Ureter (tissue), 1 donor: ENCODE measurements at places on chromosomes 6 and 20. TPM values are rescaled to one million over a fixed set of nuclear protein-coding genes. Genes with fewer than 3 reads are reported as not detected.

RFX6 gene
- not detected for total RNA-seq

GRM1 gene
- total RNA-seq: not detected

HUS1B gene
- total RNA-seq: 1.9 TPM

DNA sequence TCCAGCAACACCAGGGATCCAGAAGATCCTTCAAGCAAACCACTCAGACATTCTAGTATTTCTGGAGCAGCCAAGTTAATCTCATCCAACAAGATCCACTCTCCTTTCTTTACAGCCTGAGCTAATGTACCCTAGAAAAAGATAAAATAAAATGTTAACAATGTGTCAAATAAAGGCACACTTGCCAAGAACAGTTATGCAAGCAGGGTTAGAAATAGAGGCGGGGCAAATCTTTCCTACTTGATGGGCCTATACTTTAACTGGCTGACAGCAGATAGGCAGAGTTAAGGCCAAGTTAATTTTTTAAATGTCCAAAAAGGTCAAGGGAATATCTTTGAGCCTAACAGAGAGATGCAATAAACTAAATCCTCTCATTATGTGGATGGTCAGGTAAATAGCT, 60.8 kb downstream of the MDN1 start:
- DNase-seq: no peak

DNA sequence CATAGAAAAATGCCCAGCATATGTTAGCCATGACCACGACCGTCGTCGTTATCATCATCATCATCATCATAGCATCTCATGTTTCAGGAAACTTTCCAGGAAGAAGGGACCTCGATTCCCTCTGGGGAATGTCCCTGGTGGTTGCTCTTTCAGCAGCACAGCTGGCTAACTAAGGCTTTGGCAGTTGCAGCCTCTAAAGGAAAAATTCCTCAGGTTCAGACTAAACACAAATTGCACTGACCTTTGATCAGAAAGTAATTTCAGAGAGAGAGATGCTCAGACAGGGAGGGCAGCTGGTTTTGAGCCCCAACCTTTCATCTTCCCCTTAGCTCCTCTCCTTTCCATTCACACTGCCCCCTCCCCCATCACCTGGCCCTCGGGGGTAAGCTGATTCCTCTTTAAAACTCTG, 5.6 kb upstream of the CFB start:
- no peak for DNase-seq

DNA sequence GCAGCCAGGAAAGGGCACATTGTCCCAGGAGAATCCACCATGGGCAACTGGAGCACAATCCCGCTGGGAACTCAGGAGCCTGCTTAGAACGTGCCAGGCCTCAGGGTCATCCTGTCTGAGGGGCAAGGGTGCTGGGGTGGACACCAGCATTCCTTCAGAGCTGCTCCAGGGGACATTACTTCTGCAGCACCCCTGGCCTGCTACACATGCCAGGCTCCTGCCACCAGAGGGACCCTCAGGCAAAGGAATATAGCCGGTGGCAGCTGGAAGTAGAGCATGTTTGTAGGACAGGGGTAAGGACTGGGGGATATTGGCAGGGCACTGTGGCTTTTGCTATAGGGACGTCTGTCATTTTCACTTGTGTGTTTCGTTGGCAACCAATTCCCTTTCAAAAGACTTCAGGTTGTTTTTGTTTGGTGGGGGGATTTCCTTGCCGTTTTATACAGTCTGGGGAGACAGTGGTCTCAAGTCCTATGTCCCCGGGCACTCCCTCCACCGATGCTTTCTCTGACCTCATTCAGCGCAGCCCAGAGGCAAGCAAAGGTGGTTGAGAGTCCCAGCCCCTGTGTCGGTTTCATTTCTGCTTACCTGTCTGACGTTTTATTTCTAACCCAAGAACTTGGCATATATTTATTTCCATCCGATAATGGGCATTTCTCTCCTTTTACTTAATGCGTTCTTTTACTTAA, 130.8 kb downstream of the JPH2 start:
- DNase-seq: peak; percentile 37

DNA sequence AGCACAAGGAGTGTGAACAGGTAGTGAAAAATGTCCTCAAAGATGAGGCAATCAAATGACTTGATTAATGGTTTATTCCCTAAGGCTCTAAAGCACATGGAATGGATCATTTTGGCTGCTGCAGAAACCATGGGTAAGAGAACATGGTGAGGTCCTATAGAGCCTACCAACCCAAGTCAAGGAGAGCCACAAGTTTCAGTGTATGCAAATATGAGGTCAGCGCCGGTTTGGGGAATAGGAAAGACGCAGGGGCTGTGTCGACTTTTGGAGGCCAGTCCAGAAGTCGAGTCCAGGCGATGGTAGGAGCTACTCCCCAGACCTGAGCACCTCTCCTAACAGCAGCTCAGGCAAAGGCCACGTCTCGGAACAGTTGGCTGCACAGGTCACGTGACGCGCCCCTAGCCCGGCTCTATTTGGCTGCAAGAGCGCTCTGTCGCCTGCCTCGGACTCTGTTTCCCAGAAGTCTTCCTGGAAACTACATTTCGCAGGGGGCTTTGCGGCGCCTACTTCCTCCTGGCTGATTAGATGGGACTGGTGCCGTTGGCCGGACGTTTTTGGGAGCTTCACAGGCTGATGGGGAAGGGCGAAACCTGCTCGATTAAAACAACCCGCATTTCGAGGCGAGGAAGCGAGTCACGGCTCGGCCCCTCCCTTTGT, 74.4 kb upstream of the CHD6 start:
- DNase-seq: peak; percentile 86

GRCh38 chr6:108236791-108237190, 24.0 kb downstream of the SNX3 start:
- DNase-seq: no peak

DNA sequence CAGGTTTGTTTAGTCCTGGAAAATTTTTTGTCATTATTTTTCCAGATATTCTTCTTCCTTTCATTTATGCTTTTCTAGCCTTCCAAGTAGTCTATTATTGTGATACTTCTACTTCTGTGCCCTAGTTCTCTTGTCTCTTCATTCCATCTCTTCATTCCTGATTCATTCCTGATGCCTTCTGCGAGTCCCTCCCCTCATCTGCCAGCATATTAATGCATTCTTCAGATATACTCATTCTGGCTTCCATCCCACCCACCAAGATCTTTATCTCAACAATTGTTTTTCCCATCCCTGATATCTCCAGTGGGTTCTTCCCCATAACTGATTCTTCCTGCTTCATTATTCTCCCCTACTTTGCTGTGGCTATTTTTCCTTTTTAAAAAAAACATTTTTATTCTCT, 35.2 kb downstream of the ALDH5A1 start:
- no peak for DNase-seq
